LHCN-M2 (cell line): ENCODE measurements at places on chromosomes 7 and 10.

GRCh38 chr10:125010362-125010761 lies 68.4 kb downstream of the ZRANB1 start:
- no peak for DNase-seq

- no peak for DNase-seq
Observed at GRCh38 chr10:14250496-14251076, 80.1 kb downstream of the FRMD4A start.

- DNase-seq, result no peak
Observed at GRCh38 chr7:70356085-70356786, 758.0 kb downstream of the AUTS2 start.

- DNase-seq, result no peak
Observed at GRCh38 chr7:138816650-138817049, 18.7 kb upstream of the ATP6V0A4 start.

- peak; percentile 86 for DNase-seq
Observed at GRCh38 chr10:14146025-14146424, 184.7 kb downstream of the FRMD4A start.

DNA sequence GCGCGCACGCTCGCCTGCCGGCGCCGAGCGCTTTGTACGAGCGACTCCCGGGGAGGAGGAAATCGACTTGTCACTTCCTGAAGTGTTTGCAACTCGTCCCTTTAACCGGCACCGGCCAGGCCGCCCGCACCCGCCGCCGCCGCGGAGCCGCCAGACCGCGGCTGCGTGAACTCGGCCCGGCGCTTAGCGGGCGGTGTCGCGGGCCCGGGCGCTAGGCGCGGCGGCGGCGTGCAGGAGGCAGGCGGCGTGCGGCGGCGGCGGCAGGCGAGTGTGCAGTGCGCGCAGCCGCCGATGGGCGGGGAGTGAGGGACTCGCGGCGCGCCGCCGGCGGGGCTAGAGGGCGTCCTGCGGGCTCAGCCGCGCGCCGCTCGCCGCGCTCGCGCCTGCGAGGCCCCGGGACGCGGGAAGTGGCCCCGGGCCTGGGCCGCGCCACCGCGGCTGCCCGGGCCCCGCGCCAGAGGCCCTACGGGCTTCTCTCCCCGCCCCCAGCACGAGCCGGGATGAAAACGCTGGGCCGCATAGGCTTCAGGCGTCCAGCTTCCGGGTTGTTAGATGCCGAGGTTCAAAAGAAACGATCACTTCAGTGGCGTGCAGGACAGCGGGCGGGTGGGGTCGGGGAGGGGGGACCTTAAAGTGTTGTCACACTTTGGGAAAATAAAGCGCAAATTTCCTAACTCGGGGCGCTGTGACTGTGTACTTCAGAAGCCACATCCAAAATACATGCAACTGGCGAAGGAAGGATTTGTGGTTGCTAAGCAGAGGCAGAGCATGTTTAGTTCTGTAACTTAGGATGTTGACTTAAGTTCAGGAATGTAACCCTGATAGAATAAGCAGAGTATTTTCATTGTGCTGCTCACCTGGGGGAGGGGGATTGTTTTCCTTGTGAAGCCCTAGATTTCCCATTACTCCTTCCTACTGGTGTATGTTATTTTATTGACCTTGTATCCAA lies at the start of gene FAM53B:
Gene FAM53B, minus strand, starts transcription at position 277 of the 949 bp plus-strand sequence. CDS start 37,665 bp downstream, outside the sequence.
- DNase-seq, result peak; percentile 74

DNA sequence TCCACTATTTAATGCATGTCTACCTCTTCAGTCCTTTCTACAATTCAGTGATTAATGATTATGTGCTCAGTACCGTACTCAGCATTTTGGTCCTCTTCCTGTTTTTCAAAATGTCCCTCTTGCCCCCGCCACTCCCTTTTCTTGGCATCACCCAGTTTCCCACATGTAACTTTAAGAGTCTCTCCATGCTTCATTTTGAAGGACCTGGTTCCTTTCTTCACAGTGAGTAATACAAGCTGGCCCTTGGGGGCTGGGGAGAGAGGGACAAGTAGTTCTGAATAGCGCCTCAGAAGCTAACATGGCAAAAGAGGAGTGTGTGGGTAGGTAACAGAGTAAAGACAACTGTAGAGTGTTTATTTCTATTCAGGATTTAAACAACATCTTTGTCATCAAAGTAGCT lies 34.6 kb upstream of the SLIT1 start:
- no peak for DNase-seq

DNA sequence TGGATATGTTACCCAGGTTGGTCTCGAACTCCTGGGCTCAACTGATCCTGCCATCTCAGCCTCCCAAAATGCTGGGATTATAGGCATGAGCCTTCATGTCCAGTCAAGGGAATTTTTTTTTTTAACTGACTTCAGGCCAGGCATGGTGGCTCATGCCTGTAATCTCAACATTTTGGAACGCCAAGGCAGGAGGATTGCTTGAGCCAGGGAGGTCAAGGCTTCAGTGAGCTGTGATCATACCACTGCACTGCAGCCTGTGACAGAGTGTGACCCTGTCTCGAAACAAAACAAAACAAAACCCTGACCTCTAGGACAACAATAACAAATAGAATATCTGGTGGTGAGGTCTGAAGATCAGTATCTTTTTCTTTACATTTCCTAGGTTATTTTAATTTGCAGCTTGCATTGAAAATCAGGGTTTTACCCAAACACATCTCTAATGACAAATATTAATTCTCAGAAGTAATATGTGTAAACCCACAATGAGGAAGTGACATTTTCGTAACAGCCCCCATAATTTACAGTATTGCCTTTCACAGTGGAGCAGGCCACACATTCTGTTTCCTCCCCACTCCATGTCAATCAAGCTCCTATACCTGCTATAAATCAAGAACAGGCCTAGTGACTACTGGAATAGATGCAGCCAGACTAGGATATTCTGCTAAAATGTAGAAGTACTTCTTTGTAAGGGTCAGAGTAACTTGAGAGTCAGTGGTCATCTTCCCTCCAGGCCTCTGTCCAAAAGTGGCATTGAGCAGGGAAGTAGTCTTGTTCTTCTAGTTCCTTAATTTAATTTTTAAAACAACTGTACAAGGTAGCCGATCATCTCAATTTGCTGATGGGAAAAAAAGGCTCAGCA lies 43.3 kb upstream of the ECHDC3 start:
- no peak for DNase-seq

DNA sequence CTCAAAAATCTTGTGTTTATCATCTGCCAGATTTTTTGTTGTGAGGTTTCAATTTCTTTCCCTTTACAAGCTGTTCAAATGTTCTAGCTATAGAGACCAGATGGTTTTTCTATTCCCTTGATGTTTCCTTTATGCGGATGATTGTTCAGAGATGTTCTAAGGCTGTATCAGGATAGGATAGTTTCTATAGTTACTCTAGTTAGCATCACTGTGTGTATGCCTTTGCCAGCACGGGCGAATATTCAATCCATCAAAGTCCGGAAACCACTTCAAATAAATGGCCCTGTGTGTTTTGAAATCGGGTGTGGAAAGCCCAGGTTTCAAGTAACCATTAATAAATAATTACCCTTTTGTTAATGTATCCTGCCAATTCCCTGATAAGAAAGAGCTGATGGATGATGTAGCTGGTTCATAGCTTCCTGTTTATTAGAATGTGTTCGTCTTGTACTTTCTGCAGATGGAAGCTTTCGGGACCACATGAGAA lies 149.8 kb upstream of the PRKCQ start:
- no peak for DNase-seq

DNA sequence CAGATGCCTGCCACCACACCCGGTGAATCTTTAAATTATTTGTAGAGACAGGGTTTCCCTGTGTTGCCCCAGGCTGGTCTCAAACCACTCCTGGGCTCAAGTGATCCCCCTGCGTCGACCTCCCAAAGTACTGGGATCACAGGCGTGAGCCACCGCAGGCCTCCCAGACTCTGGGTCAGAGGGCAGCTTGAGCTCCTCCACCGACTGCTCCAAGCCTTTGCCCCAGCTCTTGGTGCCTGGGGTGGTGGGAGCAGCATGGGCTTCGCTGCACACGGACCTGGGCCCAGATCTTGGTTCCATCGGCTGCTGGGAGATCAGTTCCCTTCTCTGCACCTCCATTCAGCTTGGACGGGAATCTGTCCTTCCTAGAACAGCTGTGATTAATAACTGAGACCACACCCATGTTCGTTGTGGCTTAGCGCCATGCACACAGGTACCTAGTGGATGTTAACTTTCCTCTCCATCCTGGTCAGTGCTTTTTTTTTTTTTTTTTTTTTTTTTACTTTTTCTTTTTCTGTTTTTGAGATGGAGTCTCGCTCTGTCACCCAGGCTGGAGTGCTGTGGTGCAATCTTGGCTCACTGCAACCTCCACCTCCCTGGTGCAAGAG lies 125.3 kb downstream of the CUX1 start:
- DNase-seq, result no peak

GRCh38 chr10:3761021-3761686 lies 23.9 kb downstream of the KLF6 start:
- no peak for DNase-seq

GRCh38 chr7:138903859-138904435 lies 77.2 kb downstream of the KIAA1549 start:
- DNase-seq, result no peak

DNA sequence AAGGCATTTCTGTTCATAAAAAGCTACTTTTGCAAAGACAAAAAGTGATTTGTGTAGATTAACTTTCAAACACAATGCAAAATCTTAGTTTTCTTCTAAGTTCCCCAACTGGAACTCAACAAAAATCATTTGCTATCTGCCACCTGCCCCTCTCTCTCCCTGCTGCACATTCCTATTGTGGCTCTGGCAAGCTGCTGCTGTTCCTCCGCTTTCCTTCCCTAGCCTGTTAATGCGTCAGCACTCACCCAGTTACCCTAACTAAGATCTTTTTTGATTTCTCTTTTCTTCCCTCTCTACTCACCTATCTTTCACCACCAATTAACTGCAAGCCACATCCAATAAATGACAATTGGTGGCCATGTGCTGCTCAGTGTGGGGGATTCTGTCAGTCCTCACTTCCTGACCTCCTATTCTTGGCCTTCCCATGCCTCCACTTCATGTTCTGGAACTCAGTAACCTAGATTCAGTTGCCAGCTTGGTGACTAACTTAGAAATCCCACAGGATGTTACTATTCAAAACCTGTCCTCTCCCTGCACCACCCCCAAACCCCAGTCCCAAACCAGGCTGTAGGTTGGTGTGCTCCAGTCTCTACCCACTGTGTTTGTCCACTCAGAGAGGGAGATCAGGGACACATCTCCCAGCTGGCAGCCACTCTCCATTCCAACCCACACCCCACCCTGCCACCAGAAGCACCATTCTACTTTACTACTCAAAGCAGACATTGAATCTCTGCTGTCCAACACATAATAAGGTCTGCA lies 140.2 kb upstream of the CTTNBP2 start:
- no peak for DNase-seq

- no peak for DNase-seq
Observed at GRCh38 chr7:112120696-112121217, 85.4 kb downstream of the DOCK4 start.

DNA sequence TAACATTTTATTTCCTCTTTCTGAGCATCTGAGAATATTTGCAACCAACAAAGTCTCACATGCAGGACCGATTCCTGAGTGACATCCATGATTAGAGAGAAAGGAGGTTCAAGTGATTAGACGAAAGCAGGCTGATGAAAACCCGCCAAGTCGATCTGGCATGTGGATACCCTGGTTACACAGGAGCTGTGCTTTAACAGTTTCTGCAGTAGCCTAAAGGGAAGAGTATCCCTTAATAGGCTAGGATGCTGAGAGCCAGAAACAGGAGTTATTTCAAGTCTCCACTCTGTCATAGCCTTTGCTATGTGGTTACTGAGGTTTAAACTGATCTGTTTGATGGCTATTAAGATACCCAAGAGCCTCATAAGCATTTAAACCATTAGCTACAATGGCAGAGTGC lies 82.5 kb downstream of the PRKCQ start:
- no peak for DNase-seq

DNA sequence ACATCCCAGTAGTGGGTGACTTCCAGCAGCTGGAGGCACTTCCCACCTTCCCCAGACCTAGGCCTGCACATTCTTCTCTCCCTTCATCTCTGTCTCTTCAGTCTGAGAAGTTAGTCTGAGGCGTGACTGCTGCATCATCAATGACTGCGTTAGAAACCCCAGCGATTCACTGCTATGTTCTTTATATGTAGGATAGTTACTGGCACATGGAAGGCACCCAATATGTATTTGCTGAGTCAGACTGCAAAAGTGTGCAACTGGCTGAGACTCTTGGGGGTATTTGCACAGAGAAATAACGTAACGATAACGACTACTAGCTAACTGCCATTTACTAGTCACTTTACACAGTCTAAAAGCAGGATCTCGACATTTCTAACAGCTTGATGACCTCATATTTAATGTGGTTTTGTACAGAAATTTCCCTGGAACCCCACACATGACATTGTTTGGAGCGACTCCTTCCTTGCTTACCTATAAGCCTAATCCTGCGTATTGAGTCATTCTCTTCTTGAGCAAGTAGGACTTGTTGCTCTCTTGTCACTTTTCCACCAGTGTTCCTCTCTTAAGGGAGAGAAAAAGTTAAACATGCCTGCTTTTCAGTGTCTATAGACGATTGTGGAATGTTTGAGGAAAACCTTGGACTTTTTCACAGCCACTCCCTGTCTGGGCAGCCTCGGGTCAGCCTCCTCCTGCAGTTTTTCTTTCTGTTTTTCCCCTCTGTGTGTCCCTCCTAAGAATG lies 45.5 kb downstream of the THNSL1 start:
- DNase-seq, result peak; percentile 13

DNA sequence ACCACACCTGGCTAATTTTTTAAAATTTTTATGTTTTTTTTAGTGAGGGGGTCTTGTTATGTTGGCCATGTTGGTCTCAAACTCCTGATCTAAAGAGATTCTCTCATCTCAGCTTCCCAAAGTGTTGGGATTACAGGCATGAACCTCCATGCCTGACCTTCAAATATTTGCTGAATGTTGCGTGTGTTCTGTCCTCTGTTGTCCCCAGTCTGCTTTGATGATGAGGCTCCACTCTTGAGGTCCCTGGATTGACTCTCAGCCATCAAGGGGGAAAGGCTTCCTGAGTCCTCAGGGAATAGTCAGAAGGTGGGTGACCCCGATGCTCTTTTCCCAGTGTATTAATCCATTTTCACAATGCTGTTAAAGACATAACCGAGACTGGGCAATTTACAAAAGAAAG lies 26.0 kb downstream of the LYZL2 start:
- no peak for DNase-seq

GRCh38 chr7:105353752-105354328 lies 34.9 kb downstream of the SRPK2 start:
- peak; percentile 100 for DNase-seq

GRCh38 chr10:116444527-116445142 lies 17.0 kb downstream of the PNLIPRP3 start:
- peak; percentile 23 for DNase-seq

GRCh38 chr10:53864846-53865245 lies 936.2 kb downstream of the PCDH15 start:
- DNase-seq, result no peak

DNA sequence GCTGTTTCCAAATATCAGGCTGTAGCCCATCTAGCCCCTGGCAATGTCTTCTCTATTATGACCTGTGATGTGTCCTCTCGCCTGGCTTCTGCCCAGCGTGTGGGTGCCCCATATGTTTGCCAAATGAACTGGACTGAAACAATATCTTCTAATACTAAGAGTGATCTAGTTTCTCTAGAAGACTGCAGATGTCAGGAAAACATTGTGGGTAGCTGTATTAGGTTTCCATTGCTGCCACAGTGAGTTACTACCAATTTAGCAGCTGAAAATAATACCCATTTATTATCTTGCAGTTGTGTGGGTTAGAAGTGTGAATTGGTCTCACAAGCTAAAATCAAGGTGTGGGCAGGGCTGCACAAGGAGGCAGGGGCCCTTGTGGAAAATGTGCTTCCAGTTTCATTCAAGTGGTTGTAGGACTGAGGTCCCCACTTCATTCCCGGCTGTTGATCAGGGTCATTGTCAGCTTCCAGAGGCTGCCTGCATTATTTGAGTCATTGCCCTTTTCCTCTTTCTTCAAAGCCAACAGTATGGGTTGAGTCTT lies 202.8 kb upstream of the BMPER start:
- DNase-seq, result no peak
